COLO829 (cell line): ENCODE measurements at places on chromosomes 3 and 15.

- DNase-seq: no peak
These were observed at the start of gene SHISA5 for GRCh38 chr3:48504051-48504946. Gene SHISA5, minus strand, starts transcription at chr3:48504174. Its CDS starts 80 bp downstream, at chr3:48504094.

- DNase-seq: no peak
These were observed 643 bp downstream of the SERINC4 start for GRCh38 chr15:43799209-43799944.

- DNase-seq: no peak
These were observed 35.8 kb downstream of the ABHD17C start for GRCh38 chr15:80730926-80731325.

DNA sequence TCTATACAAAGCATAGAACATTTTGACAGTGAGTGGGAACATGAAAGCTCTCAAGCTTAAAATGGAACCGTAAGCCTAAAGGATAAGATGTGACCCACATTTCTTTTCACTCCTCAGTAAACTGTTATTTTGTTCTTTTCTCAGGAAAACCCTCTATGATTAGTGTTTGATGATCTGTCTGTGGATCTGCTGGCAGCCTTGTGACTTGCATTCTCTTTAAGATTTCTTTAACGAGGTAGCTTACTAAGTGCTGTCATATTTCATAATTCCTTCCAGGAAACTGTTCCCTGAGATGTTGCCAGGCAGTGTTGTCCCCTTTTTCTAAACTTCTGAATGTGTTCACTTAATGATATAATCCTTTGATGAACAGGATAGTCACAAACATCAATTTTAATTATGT lies 167.6 kb downstream of the PYDC2 start:
- DNase-seq: no peak

GRCh38 chr3:129560269-129560787 lies 17.4 kb downstream of the H1-8 start:
- DNase-seq: no peak

DNA sequence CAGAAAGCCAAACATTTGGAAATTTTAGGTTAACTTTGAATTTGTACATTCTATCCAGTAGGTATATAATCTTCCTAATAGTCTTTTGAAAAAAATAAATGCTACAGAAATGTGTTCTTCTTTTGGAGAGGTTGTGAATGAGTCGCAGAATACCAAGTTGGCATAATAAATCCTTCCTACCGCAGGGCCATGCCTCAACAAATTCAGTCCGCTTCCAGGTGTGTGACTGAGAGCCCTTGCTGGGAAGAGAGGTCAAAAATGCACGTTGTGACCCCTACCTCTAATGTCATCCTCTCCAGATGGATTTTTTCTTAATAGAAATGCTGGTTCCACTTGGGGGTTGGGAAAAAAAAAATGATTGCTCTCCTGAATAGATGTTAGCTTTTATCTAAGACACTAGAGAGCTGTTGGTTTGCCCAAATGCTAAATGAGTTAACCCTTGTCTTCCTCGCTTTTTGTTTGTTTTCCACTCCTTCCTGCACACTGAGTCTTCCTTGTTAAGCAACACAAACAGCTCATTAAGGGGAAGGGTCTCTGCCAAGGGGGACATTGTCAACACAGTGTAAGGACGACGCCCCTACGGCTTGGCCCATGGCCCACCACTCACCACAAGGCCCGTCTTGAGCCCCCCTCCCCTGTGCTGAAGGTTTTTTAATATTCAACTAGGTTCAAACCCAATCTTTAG lies 33.9 kb downstream of the RLBP1 start:
- no peak for DNase-seq

DNA sequence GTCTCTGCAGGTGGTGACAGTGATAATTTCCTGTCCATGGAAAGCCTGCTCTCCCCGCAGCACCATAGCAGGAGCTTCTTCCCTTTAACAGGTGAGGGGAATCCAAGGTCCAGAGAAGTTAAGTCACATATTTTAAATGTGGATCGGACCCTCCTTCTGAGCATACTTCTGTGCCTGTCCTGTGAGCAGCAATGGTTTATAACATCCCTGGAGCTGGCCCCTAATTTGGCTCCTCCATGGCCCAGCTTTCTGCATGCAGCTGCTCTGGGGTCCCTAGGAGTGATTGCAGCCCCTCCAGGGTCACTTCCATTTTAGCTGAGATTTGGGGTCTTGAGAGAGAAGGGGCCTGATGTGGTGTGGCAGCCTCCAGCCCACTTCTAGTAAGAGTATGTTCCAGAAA lies 127.8 kb downstream of the EEFSEC start:
- no peak for DNase-seq

GRCh38 chr3:185818267-185818875 lies 6.5 kb downstream of the IGF2BP2 start:
- DNase-seq: no peak

DNA sequence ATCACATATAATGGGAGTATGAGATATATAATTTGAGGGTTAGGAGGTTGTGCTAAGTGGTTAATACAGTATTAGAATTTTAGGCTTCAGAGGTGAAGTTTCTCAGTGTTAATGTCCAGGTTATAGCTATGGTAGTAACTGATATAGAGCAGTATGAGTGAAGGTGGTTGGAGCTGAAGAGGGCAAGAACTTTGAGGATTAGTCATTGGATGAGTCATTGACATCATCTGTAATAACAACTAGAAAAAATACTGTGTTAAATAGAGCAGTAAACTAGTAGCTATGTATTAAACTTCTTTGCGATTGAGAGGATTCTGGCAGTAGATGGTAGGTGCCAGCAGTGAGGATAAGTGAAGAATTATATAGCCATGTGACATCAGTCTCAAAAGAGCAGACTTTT lies 47.5 kb upstream of the EIF3J start:
- DNase-seq: peak; percentile 26

GRCh38 chr3:81863756-81864155 lies 102.3 kb upstream of the GBE1 start:
- DNase-seq: no peak

DNA sequence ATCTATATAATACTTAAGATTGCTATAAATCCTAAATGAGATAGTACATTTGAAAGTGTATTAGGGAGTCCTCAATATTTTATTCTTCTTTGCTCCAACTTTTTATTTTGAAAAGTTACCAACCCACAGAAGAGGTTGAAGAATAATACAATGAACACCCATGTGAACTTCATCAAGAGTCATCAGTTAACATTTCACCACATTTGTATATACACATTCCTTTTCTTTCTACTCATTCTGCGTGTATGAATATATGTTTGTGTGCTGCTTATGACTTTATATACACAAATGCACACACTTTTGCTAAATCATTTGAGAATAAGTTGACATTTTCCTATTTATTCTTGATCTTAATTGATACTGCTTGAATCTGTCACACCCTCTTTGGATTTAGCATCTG lies 193.3 kb upstream of the CGNL1 start:
- DNase-seq: no peak

DNA sequence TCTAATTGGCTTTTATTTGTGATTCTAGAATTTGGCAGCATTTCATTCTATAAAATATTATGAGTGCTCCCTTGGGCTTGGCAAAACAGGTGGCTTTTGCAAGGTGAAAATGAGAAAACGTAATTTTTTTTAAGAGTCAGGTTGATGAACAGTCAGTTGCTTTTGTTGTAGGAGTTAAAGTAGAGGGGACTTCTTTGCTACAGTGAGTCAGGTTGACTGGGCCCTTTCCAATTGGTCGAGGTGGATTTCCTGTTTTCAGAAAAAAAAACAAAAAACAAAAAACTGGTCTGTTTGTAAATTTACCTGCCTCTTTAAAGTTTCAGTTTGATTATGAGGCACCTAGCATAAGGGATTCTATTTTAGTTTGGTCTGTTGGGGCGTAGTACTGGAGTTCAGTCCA lies 1469.4 kb upstream of the GBE1 start:
- no peak for DNase-seq

- peak; percentile 80 for DNase-seq
These were observed 357.7 kb downstream of the OTOL1 start for GRCh38 chr3:161854232-161854771.

GRCh38 chr3:186255703-186256331 lies 106.2 kb downstream of the DGKG start:
- DNase-seq: no peak

DNA sequence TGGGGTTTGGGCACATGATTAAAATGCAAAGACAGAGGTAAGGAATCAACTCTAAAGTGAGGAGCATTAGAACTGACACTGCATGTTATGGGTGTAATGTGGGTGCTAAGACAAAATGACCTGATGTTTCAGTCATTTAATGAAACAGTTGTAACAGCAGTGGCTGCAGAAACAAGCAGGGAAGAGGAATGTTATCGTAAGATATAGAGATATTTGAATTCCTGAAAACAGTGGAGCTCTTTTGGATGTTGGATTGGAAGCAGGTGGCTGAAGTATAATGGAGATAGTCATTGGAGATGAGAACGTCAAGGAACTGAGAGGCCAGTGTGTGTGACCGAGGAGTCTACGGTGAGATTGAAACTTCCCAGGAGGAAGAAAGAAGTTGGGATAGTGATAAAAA lies 1065.2 kb downstream of the ZPLD1 start:
- DNase-seq: no peak

DNA sequence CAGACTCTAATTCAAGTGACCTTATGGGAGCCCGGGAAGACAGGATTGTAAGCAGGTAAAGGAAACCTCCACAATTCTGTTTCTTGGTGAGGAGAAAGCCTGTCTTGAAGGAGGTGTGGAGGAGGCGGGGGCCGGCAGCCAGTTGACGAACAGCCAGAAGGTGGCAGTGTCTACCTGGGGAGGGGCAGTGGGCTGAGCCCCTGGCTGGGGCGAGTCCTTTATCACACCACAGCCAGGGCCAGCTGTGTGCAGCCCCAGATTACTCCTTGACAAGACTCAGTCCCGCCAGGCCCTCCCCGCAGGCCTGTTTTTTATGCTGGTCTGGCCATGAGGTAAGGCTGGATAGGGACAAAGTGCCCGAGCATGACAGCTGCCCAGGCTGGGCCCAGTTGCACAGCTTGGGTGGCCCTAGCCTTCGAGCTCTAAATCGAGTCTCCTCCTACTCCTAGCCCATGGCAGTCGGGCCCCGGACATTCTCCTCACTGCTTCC lies 40.9 kb upstream of the IDH2 start:
- DNase-seq: peak; percentile 45

GRCh38 chr15:67116742-67117141 lies 51.3 kb downstream of the SMAD3 start:
- DNase-seq: no peak

- no peak for DNase-seq
These were observed 64.7 kb upstream of the CFAP161 start for GRCh38 chr15:81069356-81069755.

GRCh38 chr15:90868261-90868689 lies at the start of gene FURIN:
Gene FURIN, plus strand, starts transcription at chr15:90868588. Its CDS starts 7,153 bp downstream, at chr15:90875741.
- DNase-seq: no peak

- DNase-seq: no peak
These were observed 172.2 kb downstream of the PPM1L start for GRCh38 chr3:160928183-160928726.

DNA sequence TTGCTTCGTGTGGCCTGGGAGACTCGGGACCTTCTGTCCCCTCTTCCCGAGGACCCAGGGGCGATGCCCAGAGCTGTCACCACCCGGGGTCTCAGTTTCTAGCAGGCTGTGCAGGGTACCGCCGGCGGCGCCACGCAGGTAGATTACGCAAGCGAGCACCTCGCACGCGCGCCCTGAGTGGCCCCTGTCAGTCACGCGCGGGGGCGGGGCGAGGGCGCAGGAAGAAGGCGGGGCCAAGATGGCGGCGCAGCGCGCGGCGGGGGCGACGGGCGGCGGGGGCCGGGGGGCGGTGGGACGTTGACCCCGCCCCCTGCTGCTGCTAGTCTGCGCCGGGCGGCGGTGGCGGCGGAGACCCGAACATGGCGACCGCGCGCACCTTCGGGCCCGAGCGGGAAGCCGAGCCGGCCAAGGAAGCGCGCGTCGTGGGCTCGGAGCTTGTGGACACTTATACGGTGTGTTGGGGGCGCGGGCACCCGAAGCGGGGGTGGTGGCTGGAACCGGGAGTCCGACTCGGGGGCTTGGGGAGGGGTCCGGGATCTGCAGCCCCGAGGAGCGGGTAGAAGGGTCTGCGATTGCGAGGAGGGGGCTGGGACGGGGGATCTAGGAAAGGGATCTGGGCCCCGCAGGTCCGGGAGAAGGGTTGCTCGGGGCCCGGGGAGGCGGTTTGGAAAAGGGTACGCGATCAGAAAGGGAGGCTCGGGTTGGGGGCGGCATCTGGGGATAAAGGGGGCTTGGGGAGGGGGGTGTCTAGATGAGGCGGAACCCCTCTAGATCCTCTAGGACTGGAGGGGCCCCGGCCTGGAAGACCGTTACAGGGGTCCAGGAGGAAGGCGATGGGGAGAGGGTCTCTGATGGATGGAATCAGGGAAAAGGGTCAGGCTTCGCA lies at the start of gene NISCH:
Gene NISCH (plus strand): TSS at position 322 of the 886 bp plus-strand sequence. CDS start 38 bp downstream, at position 360.
- DNase-seq: peak; percentile 96

DNA sequence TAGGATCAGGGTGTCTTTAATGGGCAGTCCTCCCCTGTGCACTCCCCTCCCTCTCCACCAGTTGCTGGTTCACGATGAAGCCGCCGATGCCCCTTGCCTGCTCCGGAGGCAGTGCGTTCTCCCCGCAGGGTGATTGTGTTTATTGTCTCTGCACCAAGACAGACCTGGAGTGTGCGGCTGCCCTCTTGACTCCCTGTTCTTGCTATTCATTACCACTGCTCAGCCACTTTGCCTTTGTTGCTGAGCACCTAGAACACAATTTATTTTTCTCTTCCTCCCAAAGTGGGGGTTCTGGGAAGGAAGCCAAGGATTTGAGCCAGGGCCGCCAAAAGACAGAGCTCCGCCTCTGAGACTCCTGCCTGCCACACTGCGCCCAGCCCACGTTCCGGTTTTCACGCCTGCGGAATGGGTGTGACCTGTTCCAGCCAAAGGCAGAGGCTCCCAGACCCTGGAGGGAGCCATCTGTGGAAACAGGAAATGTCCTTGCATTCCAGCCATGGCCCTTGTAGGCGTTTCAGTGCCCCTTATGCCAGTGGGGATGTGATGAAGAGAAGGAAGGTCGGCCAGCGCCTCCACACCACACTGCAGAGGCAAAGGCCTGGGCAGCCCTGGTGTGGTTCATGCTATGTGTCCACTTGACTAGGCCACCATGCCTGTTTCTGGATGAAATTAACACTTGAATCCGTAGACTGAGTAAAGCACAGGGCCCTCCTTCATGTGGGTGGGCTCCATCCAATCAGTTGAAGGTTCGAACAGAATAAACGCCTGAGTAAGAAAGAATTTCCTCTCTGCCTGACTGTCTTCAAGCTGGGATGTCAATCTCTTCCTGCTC lies 85.8 kb downstream of the HMG20A start:
- DNase-seq: peak; percentile 37

- DNase-seq: no peak
These were observed 410.4 kb downstream of the SHQ1 start for GRCh38 chr3:72437661-72438406.

DNA sequence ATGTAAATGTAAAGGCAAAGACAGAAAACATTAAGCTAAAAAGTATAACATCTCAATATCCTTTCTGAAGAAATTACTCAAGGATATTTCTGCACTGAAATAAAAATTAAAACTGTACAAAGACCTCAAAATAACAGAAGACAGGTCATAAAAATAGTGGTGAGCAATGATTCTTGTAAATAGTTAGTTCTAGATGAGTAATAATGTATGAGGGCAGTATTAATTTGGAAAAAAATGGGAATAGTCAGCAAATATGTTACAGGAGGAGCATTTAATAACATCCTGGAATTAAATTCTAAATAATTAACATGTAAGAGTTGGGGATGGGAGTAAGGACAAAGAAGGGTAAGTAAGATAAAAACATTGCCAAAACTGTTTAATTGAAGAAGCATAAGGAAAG lies 247.5 kb downstream of the DTWD1 start:
- no peak for DNase-seq
